ENCODE measurements at places on chromosomes 4 and X. TPM values are rescaled to one million over a fixed set of nuclear protein-coding genes. Genes with fewer than 3 reads are reported as not detected.

The INPP4B gene
- total RNA-seq: 13.3 TPM

The CT45A3 gene
- not detected for total RNA-seq

The APBB2 gene
- 14.4 TPM for total RNA-seq

The OPRPN gene
- not detected for total RNA-seq

The PRR32 gene
- not detected for total RNA-seq

The NEUROG2 gene
- not detected for total RNA-seq

The HTRA3 gene
- not detected for total RNA-seq

The PAGE1 gene
- not detected for total RNA-seq

The HERC5 gene
- total RNA-seq: 0.23 TPM

The CPE gene
- total RNA-seq: not detected

The GABRG1 gene
- not detected for total RNA-seq

The MAGEC1 gene
- total RNA-seq: not detected

The TMPRSS11D gene
- not detected for total RNA-seq

The GPR78 gene
- total RNA-seq: not detected

The CDKL5 gene
- 3.2 TPM for total RNA-seq

The SMIM10L2A gene
- total RNA-seq: 0.03 TPM

The UCP1 gene
- total RNA-seq: not detected

The MGAT4D gene
- not detected for total RNA-seq

The PAGE2B gene
- total RNA-seq: not detected

The PFKFB1 gene
- not detected for total RNA-seq

The ZFP42 gene
- total RNA-seq: not detected

The DCHS2 gene
- not detected for total RNA-seq

The FAT4 gene
- not detected for total RNA-seq

The MXRA5 gene
- not detected for total RNA-seq

The MTTP gene
- total RNA-seq: not detected

The EXOC1L gene
- total RNA-seq: not detected

The CLGN gene
- 0.05 TPM for total RNA-seq

The SERPINA7 gene
- not detected for total RNA-seq

The UGT2B10 gene
- 0.25 TPM for total RNA-seq

The RASSF6 gene
- 2.3 TPM for total RNA-seq

The TAB3 gene
- 5.7 TPM for total RNA-seq

The RHOXF2 gene
- not detected for total RNA-seq

The IL15 gene
- 4.1 TPM for total RNA-seq
